ENCODE measurements at places on chromosomes 6 and 20.

GRCh38 chr6:137498481-137499190 lies 4.4 kb upstream of the OLIG3 start:
- DNase-seq = no peak

DNA sequence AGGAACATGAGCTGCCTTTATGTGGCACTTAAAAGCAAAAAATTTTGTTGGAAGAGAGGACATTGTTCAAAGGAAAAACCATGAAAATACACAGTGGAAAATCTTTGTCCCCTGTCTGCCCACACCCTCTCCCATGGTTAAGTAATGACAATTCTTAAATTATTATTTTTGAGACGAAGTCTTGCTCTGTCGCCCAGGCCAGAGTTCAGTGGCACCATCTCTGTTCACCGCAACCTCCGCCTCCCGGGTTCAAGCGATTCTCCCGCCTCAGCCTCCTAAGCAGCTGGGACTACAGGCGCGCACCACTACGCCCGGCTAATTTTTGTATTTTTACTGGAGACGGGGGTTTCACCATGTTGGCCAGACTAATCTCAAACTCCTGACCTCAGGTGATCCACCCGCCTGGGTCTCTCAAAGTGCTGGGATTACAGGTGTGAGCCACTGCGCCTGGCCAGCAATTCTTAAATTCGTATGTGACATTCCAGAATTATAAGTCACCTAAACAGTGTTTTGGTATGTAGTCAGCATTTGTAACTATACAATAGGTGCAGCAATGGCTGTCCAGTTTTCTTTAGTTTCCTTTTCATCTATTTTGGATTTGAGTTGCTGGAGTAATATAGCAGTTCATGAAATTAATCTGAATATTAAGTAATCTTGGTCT lies 636 bp upstream of the SSR1 start:
- no peak for DNase-seq

DNA sequence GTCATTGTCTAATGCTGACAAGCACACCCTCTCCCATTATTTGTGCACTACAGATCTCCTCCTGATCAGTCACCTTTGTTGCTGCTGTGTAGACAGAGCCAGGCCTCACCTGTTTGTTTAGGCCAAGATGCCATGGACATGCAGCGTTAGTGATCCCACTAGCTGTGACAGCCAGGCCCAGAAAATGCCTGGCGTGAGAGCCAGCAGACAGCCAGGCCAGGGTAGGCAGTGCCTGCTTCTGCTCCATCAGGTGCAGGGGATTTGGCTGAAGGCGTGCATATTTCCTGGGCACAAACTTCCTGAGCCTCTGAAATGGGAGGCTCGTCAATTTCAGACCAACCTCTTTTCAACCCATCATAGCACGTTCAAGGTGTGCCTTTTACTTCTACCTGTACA lies 27.3 kb downstream of the MANBAL start:
- DNase-seq = no peak

DNA sequence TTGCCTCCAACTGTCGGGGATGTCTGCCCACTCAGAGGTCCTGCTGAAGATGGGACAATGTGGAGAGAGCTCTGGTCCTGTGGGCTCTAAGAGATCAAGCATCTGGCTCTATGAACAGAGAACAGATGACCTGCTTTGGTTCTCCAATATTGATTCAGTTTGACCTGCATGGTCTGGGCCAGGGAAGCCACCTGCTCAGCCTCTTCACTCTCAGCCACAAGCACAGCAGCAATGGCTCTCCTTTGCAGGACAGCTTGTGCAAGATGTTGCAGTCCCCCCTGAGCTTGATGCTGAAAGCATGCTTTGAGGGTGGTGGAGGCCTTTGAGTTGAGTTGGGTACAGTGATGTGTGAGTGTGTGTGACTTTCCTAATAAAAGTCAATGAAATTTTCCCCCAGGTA lies 18.6 kb upstream of the MCM3 start:
- DNase-seq = no peak

DNA sequence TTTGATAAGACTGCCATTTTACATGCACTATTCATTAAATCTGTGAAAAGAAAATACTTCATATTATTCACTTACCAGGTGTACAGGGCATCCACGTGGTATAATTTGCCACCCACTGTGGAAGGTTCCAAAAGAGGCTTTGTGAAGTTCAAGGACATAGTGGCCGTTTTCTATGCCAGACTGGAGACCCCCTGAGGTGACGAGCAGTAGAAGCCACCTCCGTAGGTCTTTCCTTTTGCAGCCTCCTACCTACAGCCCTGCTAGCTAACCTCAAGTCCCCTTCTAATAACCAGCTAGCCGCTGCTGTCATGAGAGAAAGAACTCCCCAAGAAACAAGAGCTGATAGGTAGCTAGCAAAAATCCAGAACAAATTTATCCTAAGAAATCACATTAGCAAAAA lies 110.5 kb downstream of the ARHGAP18 start:
- no peak for DNase-seq

- no peak for DNase-seq
Measured at GRCh38 chr20:4412216-4412615, 309.5 kb upstream of the PRND start.

All from stimulated activated naive B cell treated with anti-CD40 and anti-IgM and Interleukin-4, amounts not matched to agents 10 μg/mL and 1 μg/mL and 100 μg/mL, for 72 hours (primary cell).